Stomach (tissue), 19 donors: ENCODE measurements at places on chromosomes 3 and 15. TPM values are rescaled to one million over a fixed set of nuclear protein-coding genes. Genes with fewer than 3 reads are reported as not detected.
A peak's percentile ranks its signal among the peaks of the same experiment; 100 is the strongest.

The GLDN gene
- polyA plus RNA-seq = 0.31 TPM

DNA sequence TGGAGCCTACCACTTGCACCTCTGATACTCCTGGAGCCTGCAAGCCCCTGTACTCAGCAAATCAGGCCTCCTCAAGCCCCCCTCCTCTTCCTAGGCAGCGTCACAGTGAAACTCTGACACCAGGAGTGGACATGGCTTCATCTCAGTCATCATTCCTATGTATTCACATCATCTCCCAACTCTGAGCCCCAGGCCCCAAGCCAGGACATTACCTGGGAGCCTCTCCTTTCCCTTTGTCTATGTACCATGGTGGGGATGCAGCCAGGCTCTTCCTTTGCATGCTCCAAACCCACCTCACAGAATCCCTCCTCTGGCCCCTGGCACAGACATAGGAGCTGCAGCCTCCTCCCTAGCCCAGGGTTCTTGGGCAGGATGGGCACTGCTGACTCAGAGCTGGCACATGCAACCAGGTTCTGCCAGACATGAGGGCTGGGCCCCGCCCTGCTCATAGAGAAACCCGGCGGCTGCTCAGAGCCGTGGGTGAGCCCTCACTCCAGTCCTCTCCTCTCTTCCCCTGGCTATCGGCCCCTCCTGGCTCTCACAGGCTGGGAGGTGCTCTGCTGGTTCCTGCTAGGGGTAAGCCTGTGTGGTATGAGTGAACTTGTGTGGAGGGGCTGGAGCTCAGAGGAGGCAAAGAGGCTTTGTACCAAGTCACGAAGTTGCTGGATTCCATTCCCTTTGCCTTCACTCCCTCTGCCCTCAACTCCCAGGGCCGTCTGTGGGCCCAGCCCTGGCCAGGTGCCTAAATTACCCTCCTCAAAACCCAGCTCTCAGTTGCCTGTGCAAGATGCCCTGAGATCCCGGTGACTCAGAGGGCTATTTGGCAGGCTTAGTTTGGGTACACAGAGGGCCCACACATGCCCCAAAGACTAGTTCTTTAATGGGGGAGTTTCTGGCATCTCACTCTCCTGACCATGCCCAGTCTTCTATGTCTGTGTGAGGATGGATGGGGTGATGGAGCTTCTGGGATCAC, 1.9 kb upstream of the PLCD1 start:
- peak; percentile 71 for DNase-seq

GRCh38 chr3:186320862-186321568, 41.0 kb downstream of the DGKG start:
- no peak for DNase-seq

DNA sequence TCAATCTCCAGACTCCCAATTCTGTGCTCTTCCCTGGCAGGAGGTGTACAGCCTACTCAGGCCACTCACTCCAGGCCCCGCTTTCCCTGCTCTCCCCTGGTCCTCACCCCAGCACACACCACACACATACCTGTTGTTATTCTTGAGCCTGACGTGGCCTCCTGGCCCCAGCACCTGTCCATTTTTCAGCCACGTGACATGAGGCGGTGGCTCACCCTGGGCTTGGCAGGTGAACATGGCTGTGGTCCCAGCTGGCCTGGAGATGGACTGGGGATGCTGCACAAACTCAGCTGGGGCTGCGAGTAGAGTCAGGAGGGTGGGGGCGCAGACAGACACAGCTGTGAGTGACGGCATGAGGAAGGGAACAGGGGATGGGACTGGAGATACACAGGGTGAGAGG, 27.3 kb downstream of the RNU5B-1 start:
- DNase-seq = no peak

The SLC22A14 gene
- not detected for polyA plus RNA-seq

DNA sequence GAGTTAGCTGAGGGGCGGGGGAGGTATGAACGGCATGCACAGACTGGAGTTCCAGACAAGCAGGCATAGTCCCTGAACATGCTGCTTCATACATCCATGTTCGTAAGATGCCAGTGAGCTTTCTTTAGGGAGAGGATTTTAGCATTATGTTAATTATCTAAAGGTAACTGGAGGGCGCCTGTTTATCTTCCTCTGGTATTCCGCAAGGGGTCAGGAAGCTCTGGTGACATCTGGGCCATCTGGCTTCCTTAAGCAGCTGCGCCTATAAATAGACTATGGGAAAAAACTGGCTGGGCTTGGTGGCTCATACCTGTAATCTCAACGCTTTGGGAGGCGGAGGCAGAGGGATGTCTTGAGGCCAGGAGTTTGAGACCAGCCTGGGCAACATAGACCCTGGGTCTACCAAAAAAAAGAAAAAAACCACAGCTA, 1.5 kb upstream of the FBXO22 start:
- DNase-seq = no peak

DNA sequence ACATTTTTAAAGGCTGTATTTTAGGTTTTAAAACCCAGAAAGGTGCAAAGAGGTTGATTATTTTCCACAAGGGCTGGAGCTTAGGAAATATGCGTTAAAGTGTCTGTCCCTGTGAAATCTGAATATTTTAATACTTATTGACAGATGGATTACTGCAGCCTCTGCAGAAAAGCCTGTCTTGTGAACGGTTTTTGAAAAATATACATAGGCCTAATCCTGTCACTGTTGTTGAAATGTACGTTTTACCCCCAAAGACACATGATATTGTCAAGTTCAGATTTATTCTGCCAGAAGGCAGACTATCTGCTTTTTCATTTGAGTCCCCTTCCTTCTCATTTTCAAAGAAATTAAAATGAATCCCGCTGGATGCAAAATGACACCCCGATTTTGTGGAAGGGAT, 2.2 kb upstream of the BCL6 start:
- no peak for DNase-seq

The GOLGA8J gene
- not detected for polyA plus RNA-seq

DNA sequence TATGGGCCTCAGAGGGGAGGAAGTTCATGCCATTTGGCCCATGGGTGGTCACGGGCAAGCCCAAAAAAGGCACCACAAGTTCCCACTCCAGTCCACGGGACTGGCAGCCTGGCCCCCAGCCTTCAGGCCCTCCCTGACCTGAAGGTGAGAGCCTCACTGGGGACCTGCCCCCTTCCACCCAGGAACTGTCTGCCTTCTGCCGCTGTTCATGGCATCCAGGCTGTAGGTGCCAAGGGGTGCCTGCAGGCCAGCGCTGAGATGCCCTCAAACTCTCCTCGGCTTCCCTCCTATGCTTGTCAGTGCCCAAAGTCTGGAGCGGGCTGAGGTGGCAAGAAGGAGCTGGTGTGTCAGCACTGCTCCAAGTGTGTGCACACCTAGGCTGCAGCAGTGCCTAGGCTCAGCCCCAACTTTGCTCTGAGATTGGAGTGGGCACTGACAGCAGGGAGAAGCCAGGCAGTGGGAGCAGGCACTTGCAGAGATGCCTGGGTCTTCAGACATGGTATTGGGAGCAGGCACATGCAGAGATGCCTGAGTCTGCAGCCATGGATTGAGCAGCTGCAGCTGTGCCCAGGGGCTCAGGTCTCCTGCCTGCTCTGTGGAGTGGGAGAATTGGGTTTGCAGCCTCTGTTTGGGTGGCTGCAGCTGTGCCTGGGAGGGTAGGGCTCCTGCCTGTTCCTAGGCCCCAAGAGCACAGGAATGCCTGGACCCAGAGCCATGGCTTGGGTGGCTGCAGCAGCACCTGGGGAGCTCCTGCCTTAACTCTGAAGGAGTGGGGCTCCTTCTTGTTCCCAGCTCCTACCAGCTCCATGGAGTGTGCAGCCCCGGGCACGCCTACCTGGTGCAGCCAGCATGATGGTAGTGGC, 44.0 kb upstream of the PRR23C start:
- DNase-seq = no peak

GRCh38 chr3:42728056-42728455, 25.5 kb upstream of the HHATL start:
- DNase-seq = no peak

The HGD gene
- 10.8 TPM for polyA plus RNA-seq
